ENCODE measurements at places on chromosomes 7 and 10.

- no peak for DNase-seq
Measured at GRCh38 chr10:72334196-72334824, 20.4 kb downstream of the DNAJB12 start.

DNA sequence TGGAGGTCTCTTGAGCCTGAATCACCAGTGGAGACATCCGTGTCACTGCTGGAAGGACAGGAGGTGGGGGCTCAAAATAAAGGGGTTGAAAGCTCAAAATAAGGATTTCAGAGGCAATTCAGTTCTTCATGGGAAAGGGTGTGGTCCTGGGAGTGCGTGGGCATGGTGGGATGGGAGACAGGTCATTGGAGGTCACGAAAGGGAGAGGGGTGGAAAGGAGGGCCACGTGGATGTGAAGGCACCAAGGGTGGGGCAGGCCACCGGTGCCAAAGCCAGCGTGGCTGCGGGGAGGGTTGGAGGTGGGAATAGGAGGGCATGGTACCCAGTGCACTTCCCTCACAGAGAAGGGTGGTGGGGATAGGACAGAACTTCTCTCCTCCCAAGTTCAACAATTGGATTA, 59.7 kb downstream of the HTR5A start:
- DNase-seq = no peak

DNA sequence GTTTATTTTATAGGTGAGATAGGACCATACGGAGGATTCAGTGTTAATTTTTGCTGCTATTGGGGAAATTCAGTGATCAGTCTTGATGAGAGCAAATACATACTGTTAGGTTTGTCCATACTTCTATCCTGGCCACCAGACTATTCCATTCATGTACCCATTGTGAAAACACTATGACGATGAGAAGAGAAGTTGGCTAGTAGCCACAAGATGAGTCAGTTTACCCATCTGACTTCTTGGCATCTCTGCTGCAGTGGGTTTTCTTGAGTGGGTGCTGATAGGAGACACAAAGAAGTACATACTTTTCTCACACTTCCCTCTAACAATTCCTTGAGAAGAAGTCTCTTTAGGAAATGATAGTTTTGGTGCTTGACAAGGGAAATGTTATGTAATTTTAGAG, 133.1 kb downstream of the TFPI2 start:
- no peak for DNase-seq

- no peak for DNase-seq
Measured at GRCh38 chr10:69862882-69863530, 61.3 kb downstream of the COL13A1 start.

- no peak for DNase-seq
Measured at GRCh38 chr10:123911866-123912265, 20.3 kb upstream of the CPXM2 start.

- DNase-seq = no peak
Measured at GRCh38 chr10:120460186-120460585, 3.2 kb downstream of the PLPP4 start.

- no peak for DNase-seq
Measured at GRCh38 chr7:111528331-111528730, 34.0 kb downstream of the IMMP2L start.

GRCh38 chr7:135121868-135122267, 26.0 kb upstream of the TMEM140 start:
- no peak for DNase-seq

GRCh38 chr10:1403508-1404322, 333.6 kb downstream of the ADARB2 start:
- no peak for DNase-seq

DNA sequence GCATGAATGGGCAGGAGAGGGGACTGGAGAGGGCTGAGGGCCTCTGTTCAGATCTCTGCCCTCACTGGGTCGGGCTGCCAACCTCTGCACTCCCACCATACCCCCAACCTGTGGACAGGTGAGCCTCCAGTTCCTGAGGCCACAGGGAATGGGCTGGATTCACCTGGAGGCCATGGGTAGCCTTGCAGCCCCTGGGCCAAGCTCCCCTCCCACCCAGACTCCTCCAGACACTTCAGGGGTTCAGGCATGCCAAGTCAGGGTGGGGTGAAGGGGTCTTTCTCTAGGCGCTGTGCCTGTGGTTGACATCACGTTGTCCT, 80.5 kb downstream of the ZMIZ1 start:
- no peak for DNase-seq

- DNase-seq = no peak
Measured at GRCh38 chr10:79028056-79028430, 40.7 kb upstream of the ZMIZ1 start.

DNA sequence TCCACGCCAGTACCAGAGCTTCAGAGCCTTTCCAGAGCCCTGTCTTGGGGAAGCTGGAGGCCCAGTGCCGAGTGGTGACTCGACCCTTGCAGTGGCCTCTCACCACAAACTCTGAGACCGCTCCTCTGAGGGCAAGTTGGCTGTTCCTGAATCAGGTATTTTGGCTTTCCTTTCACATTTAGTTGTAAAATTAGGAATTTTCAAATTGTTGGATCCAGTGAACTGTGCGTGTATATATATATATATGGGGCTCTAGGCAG, 128.7 kb upstream of the UNC5B start:
- no peak for DNase-seq

- no peak for DNase-seq
Measured at GRCh38 chr10:113359655-113360054, 193.2 kb upstream of the HABP2 start.
